Mammary epithelial cell (primary cell): ENCODE measurements at places on chromosomes 5 and 9.

GRCh38 chr5:180315762-180316212 lies 23.9 kb upstream of the MAPK9 start:
- peak; percentile 12 for DNase-seq

GRCh38 chr5:173495225-173495904 lies 121.1 kb downstream of the BOD1 start:
- DNase-seq = no peak

GRCh38 chr5:135980620-135981019 lies 25.8 kb upstream of the LECT2 start:
- DNase-seq = no peak

- DNase-seq = no peak
Measured at GRCh38 chr9:346111-346571, 131.5 kb downstream of the DOCK8 start.

GRCh38 chr9:15142878-15143534 lies 164.0 kb downstream of the TTC39B start:
- DNase-seq = no peak
